ENCODE measurements at places on chromosomes 2 and 18.

GRCh38 chr18:74152857-74153256, 4.5 kb downstream of the TIMM21 start:
- DNase-seq: no peak

GRCh38 chr2:176826356-176826755, 386.2 kb upstream of the HNRNPA3 start:
- DNase-seq: no peak

GRCh38 chr2:50851886-50852285, 180.0 kb downstream of the NRXN1 start:
- no peak for DNase-seq

- DNase-seq: no peak
These were observed 131.7 kb downstream of the SETBP1 start for GRCh38 chr18:44812426-44812825.

DNA sequence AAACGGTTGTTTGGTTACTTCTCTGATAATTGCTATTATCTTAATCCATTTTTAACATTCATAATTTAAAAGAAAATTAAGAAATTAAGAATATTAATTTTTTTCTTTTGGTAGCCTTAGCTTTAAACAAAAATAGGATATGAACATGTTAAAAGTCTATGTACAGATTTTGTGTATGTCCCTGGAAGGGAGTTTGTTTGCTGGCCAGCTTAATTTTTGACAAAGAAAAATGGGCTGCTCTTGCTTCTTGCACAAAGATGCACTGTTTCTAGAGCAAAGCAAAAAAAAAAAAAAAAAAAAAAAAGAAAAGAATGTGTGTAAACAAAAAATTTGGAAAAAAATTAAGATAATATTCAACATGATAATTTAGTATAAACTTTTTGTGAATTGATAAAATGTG, 1.3 kb downstream of the RFTN2 start:
- DNase-seq: no peak

DNA sequence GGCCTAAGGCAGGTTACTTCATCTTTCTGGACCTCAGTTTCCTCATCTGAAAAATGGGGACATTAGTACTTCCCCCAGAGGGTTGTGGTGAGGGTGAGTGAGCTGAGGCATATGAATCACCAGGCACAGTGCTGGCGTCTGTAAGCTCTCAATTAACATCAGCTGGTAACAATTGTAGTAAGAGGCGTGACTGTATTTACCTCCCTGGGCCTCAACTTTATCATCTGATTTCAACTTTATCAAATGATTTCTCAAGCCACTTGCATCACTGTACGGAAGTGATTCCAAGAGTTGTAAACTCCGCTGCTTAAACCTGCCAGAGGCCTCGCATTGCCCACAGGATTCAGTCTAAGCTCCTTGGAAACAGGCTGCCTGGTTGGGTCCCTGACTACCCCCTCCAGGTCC, 53.6 kb upstream of the PKDCC start:
- DNase-seq: no peak

DNA sequence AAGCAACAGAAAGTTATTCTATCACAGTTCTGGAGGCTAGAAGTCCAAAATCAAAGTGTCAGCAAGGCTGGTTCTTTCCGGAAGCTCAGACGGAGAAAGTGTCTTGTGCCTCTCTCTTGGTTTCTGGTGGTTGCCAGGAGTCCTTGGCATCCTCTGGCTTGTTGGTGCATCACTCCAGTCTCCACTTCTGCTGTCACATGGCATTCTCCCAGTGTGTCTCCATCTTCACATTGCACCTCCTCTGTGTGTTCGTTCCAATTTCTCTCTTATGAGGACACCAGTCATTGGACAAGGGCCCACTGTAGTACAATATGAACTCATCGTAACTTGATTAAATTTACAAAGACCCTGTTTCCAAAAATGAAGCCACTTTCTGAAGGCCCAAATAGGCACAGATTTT, 175.4 kb upstream of the ATP5MC3 start:
- no peak for DNase-seq

- DNase-seq: no peak
These were observed 25.0 kb upstream of the ASXL2 start for GRCh38 chr2:25903216-25903776.

Measured in activated T-cell treated with anti-CD3 and anti-CD28 coated beads, Interleukin-2, amount 50 U/mL, for 4 hours (primary cell).